Cortex of kidney (tissue), 1 donor: ENCODE measurements at places on chromosomes 7 and 10.

DNA sequence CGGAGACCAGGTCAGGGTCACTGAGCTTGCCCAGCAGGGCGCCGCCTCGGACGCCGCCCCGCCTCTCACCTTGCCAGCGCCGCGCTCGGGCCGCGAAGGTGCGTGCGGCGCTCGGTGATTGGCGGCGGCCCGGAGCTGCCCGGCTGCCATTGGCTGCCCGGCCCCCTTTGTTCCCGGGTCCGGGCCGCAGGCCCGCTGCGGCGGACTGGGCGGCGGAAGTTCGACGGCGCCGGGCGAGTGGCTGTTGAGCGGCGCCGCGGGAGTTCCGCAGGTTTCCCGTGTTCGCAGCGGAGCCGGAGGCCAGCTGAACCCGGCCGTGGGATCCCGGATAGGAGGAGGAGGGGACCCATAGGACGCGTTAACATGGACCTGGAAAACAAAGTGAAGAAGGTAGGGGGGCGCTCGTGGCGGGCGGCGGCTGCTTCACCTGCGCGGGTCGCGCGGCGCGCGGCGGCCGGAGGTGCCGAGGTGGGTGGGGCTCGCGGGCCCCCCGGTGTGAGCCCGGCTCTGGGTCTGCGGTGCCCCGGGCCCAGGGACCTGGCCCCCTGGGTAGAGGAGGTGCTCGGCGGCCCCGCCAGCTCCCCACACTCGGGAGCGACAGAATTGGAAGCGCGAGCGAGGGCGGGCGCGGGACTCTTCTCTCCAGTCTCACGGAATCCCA is at the start of gene TES:
Gene TES (plus strand): TSS at position 195 of the 661 bp plus-strand sequence. CDS start 169 bp downstream, at position 364.
- DNase-seq = peak; percentile 18

- DNase-seq = no peak
Measured at GRCh38 chr10:46309511-46310142, 22.8 kb downstream of the ANTXRL start.

GRCh38 chr10:50522908-50523307 is 100.8 kb downstream of the SGMS1 start:
- DNase-seq = no peak

- DNase-seq = no peak
Measured at GRCh38 chr7:129458171-129458570, 23.9 kb downstream of the STRIP2 start.

DNA sequence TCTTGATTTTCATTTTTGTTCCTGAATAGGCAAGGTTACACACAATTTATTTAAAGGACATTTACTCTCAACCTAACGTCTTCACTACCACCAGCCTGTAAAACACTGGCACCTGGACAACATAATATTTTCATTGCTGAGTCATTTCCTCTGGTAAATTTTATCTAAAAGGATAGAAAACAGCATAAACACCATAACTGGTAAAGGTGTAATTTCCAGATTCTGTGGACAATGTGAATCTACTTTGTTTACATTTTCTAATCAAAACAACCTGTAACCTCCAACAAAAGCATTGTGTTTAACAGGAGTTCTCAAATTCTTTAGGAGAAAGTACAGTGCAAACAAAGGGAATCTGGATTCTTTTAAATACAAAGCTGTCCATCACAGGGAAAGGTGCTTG is 472.0 kb upstream of the AKR1E2 start:
- no peak for DNase-seq

- no peak for DNase-seq
Measured at GRCh38 chr7:152120210-152120609, 94.7 kb downstream of the GALNT11 start.

DNA sequence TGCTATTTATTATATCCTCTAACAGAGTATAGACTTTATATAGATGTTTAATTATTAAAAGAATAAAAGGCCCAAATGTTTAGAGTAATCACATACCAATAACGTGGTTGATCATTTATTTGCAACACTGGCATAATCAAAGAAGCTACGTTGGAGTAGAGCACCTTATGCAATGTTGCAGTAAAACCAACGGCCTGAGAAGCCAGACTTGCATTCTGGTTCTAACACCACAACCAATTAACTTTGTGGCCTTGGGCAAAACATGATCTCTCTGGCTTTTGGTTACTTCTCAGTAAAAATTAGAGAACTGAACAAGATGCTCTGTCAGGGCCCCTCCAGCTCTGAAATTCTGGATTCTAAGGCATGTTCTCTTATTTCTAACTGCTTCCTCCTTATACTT is 476.2 kb downstream of the GRM8 start:
- DNase-seq = no peak
